ACHN (cell line): ENCODE measurements at places on chromosomes 1 and 21.
A peak's percentile ranks its signal among the peaks of the same experiment; 100 is the strongest.

DNA sequence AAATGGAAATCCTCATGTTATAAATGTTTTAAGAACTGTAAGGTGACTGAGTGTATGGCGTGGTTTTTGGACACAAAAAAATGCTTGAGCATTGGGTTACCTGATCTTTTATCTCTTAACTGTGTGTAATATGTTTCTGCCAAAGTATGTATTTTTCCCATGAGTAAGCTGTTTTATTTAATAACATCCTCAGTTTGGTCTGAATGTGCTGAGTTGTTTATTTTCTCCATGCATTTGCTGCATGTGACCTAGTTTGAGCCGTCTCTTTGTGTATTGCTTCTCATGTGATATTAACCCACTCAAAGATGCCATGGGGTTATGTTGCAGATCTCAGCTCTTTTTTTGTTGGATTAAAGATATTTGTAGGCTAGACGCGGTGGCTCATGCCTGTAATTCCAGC is 6.1 kb upstream of the LYPLA2 start:
- no peak for DNase-seq

GRCh38 chr21:31479714-31480113 is 135.7 kb upstream of the TIAM1 start:
- DNase-seq = no peak

DNA sequence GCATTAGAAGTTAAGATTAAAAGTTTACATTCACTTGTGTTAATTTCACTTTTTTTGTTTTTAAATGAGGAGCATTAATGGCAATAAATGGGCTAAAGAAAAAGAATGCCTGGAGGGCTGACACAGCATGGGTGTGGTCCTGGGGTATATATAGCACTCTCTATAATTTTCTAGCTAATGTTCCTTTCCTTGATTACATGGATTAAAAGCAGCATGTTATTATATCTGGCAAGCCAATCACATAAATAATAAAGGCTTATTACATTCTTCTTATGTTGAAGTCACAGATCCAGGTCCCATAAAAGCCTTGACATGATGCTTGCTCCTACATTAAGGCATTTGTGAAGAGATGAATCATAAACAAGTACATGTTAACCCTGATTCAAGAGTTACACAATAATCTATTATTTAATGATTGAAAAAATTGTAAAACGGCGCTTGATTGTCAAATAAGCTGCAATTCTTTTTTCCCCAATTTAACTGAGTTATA is 91.4 kb downstream of the LYPLAL1 start:
- no peak for DNase-seq

- DNase-seq = peak; percentile 15
These were observed 49.8 kb upstream of the SCAF4 start for GRCh38 chr21:31781737-31782136.

- DNase-seq = no peak
These were observed 2.1 kb downstream of the CAPZB start for GRCh38 chr1:19483261-19483660.
